ENCODE measurements at places on chromosomes 12 and 14.

DNA sequence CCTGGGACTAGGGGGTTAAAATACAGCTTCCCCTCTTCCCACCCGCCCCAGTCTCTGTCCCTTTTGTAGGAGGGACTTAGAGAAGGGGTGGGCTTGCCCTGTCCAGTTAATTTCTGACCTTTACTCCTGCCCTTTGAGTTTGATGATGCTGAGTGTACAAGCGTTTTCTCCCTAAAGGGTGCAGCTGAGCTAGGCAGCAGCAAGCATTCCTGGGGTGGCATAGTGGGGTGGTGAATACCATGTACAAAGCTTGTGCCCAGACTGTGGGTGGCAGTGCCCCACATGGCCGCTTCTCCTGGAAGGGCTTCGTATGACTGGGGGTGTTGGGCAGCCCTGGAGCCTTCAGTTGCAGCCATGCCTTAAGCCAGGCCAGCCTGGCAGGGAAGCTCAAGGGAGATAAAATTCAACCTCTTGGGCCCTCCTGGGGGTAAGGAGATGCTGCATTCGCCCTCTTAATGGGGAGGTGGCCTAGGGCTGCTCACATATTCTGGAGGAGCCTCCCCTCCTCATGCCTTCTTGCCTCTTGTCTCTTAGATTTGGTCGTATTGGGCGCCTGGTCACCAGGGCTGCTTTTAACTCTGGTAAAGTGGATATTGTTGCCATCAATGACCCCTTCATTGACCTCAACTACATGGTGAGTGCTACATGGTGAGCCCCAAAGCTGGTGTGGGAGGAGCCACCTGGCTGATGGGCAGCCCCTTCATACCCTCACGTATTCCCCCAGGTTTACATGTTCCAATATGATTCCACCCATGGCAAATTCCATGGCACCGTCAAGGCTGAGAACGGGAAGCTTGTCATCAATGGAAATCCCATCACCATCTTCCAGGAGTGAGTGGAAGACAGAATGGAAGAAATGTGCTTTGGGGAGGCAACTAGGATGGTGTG lies 1.9 kb downstream of the GAPDH start:
- no peak for DNase-seq

- DNase-seq, result no peak
Measured at GRCh38 chr12:85617307-85618091, 218.7 kb downstream of the RASSF9 start.

GRCh38 chr12:4775936-4776335 lies 55.7 kb downstream of the GALNT8 start:
- no peak for DNase-seq

DNA sequence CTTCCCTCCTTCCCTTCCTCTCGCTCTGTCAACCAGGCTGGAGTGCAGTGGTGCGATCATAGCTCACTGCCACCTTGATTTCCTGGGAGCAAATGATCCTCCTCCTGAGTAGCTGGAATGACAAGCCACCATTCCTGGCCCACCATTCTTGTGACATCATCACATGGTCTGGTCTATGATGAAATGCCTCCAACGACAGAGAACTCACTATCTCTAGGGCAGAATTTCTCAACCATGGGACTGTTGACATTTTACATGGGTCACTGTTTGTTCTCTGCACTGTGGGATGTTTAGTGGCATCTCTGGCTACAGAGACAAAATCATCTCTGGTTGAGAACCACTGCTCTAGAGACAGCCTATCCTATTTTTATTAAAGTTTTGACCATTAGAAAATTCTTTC lies 9.7 kb downstream of the VRK1 start:
- no peak for DNase-seq

GRCh38 chr12:43117226-43117930 lies 434.6 kb downstream of the ADAMTS20 start:
- no peak for DNase-seq

All from iPS-NIHi11 (cell line).